ENCODE measurements at places on chromosomes 6 and 20.

- no peak for DNase-seq
Measured at GRCh38 chr6:169212436-169212835, 41.2 kb downstream of the THBS2 start.

- no peak for DNase-seq
Measured at GRCh38 chr6:2522521-2522920, 228.2 kb downstream of the MYLK4 start.

GRCh38 chr6:1503811-1504210, 105.9 kb upstream of the FOXC1 start:
- no peak for DNase-seq

GRCh38 chr6:147711476-147711875, 203.0 kb downstream of the SAMD5 start:
- DNase-seq: no peak

- DNase-seq: no peak
Measured at GRCh38 chr6:44682987-44683779, 295.7 kb downstream of the CDC5L start.
